ENCODE measurements at places on chromosomes 3 and 15.

DNA sequence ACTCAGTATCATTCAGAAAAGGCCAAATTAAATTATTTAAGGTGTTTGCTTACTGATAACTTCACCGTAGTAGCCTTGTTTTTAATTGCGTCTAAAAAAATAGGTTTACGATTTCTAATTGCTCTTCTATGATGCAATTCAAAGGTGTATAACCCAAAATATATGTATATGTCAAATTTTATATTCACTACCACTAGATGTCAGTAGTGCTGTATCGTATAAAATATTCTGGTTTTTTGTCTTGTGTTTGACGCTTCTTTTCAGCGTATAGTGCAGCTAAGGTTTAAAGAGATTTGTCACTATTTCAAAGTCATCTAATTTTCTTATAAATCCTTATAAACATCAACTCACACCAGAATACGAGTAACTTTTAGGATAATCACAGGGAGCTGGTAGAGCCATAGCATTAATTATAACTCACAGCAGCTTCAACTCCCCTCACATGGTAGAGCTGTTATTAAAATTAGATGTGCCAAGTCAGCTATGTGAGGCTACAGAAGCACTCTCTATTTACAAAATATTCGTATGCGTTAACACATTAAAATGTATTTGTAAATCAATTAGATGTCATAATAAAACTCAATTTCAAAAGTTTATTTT, 3.5 kb downstream of the PFN2 start:
- DNase-seq = peak; percentile 68

- no peak for DNase-seq
Measured at GRCh38 chr15:58241872-58242271, 103.7 kb downstream of the AQP9 start.

DNA sequence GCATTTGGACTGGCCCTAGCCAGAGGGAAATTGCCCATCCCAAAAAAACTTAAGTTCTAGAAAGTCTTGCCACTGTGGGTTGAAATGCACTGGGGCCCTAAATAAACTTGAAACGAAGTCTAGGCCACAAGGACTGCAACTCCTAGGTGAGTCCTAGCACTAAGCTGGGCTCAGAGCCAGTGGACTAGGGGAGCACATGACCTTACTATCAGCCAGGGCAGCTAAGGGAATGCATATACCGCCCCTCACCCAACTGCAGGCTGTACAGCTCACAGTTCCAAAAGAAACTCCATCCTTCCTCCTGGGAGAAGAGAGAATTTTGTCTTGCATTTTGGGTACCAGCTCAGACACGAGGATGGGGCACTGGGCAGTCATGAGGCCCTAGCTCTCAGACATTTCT, 23.6 kb upstream of the TEX55 start:
- no peak for DNase-seq

DNA sequence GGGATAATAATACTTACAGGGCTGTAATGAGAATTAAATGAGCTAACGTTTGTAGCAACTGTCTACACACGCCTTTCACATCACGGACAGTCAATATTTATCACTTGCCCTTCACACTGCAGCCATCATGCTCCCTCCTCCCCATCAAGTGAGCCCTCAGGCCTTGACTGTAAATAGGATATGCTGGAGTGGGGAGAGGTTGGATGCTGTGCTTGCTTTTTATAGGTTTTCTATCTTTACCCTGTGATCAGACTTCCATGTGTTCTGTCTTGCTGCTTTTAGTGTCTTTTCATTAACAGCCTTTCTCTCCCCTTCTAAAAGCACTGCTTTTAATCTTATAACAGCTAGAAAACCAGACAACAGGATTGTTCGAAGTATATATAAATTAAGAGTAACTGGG, 12.8 kb upstream of the MAGEF1 start:
- no peak for DNase-seq
